ENCODE measurements at places on chromosomes 5 and 9. TPM values are rescaled to one million over a fixed set of nuclear protein-coding genes. Genes with fewer than 3 reads are reported as not detected.

GRCh38 chr9:112917987-112918362 is 27.3 kb upstream of the SLC46A2 start:
- no peak overlapping the region for H3K27ac ChIP-seq
- no peak for DNase-seq
- H3K4me1 ChIP-seq = no peaks in the 10 kb centered on the region

- no peak for DNase-seq
- H3K4me3 ChIP-seq = no peak overlapping the region
- no peaks in the 10 kb centered on the region for H3K4me1 ChIP-seq
- no peaks in the 10 kb centered on the region for H3K27me3 ChIP-seq
- no peak overlapping the region for H3K27ac ChIP-seq
These were observed 400.4 kb downstream of the OSTF1 start for GRCh38 chr9:75488719-75489110.

GRCh38 chr9:17876687-17877086 is 297.8 kb downstream of the SH3GL2 start:
- H3K27ac ChIP-seq = no peak overlapping the region
- H3K4me1 ChIP-seq = no peaks in the 10 kb centered on the region
- no peaks in the 10 kb centered on the region for H3K27me3 ChIP-seq
- DNase-seq = no peak

DNA sequence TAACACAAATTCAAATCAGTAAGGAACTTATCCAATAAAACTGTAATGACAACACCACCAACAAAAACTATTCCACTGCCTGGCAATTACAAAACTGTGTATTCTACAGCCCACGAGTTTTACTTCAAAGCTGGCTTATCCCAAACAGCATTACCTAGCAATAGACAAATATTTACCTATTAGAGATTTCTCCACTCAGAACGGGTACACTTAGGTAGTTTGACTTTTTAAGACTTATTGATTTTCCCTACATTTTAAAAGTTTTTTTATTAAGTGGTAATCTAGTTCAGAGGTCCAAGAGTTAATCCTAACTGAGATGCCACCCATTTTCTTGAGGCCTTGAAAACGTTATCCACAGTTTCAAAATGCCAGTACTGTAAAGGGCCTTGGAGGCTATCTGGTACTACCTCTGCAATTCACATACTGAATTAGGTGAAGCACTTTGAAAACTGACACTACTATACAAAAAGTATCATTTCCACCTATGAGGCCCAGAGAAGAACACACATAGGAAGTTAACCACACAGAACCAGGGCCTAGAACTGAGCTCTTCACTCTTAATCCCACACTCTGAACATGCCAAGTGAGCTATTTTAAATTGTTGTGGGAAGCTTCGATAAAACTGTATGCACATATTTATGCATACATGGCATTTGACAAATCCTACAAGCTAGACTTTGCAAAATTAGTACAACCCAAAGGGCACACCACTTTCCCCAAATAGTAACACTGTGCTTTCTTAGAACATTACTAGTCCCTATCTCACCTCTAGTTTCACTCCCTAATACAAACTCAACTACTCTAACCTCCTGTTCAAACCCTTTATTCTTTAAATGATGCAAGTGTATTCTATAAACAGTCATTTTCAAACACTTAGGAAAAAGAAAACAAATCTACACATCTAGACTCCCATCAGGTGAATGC is 2.1 kb downstream of the NADK2 start:
- no peak overlapping the region for H3K27ac ChIP-seq
- H3K4me3 ChIP-seq = no peak overlapping the region
- no peaks in the 10 kb centered on the region for H3K36me3 ChIP-seq
- H3K4me1 ChIP-seq = peaks cover 29% of the 10 kb centered on the region
- H3K27me3 ChIP-seq = no peaks in the 10 kb centered on the region

GRCh38 chr9:122115176-122116035 is 22.3 kb upstream of the TTLL11 start:
- no peaks in the 10 kb centered on the region for H3K36me3 ChIP-seq
- no peaks in the 10 kb centered on the region for H3K27me3 ChIP-seq
- H3K4me1 ChIP-seq = no peaks in the 10 kb centered on the region
- DNase-seq = no peak

The PCDHB14 gene
- polyA plus RNA-seq = 1.9 TPM

DNA sequence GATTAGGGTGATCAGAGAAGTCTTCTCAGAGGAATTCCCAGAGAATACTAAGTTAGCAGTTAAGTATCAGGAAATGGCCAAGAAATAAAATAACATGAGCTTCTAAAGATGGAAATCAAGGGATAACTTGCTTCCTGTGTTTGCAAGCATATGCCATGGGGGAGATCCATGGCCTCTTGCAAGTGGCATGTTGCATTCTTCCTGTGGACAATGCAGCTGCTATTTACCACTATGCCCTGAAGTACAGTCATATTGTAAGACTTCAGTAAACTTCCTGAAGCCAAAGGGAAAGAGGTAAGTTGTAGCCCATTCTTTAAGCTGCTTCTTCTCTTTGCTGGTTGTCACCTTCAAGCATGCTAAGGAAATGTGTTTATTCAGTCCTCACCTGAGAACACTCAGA is 154.7 kb upstream of the RUSC2 start:
- H3K36me3 ChIP-seq = no peaks in the 10 kb centered on the region
- H3K27ac ChIP-seq = no peak overlapping the region
- no peak for DNase-seq

Measured in adrenal gland (tissue), 19 donors.